ENCODE measurements at places on chromosomes 4 and X.

- DNase-seq: no peak
Observed at GRCh38 chrX:142001934-142002333, 98.2 kb downstream of the MAGEC1 start.

- no peak for DNase-seq
Observed at GRCh38 chr4:75584067-75584466, 28.2 kb downstream of the ODAPH start.

DNA sequence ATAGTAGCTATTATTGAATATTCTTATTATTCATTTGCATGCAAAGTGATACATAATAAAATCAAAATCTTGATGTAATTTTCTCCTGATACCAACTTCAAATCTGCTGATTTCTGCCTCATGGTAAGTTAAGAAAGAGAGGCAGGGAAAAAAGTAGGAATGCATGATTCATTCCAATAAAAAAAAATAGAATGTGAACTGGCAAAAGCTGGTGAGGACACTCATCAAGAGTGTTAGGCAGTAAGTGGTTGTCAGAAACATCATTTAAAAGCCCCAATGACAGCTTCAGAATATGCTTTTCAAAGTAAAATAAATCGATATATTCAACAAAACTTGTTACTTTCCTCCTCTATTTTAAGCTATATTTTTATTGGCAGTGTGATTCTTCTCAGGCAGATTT, 979.1 kb downstream of the TECRL start:
- no peak for DNase-seq

- no peak for DNase-seq
Observed at GRCh38 chrX:39769748-39770147, 328.0 kb downstream of the BCOR start.

DNA sequence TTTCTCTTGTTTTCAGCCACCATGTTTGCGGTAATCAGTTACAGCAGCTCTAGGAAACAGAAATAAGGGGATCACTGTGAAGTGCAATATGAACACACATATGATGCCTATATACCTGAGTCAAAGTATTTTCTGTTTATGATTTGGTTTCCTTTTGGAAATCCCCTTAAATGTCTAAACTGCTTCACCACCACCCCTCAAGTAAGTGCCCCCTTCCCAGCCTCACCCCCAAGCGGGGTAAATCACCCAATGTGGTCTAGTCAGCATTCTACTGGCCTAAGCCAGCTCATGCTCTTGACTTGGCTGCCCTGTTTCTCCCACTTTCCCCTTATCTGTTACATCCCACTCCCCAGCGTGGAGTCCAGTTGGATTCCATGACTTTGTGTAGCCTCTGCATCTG, 176.5 kb downstream of the QDPR start:
- no peak for DNase-seq

- DNase-seq: no peak
Observed at GRCh38 chr4:97132435-97132834, 1010.8 kb downstream of the STPG2 start.

DNA sequence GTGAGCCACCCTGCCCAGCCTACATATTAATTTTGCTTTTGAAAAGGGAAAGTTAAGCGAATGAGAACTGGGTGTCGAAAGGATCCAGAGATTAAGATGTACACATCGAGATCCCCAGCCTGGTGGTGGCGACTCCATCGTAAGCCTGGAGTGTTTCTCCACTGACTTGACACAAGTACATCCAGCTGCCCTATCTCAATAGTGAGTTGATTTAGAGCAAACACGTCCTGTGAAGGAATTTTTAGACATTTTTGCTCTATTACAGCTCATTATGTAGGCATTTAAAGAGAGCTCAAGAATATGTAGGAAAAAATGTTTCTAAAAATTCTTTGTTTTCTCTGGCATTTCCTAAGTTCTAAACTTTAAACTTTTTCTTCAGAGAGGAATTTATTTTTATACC, 11.7 kb upstream of the CLDN34 start:
- no peak for DNase-seq

DNA sequence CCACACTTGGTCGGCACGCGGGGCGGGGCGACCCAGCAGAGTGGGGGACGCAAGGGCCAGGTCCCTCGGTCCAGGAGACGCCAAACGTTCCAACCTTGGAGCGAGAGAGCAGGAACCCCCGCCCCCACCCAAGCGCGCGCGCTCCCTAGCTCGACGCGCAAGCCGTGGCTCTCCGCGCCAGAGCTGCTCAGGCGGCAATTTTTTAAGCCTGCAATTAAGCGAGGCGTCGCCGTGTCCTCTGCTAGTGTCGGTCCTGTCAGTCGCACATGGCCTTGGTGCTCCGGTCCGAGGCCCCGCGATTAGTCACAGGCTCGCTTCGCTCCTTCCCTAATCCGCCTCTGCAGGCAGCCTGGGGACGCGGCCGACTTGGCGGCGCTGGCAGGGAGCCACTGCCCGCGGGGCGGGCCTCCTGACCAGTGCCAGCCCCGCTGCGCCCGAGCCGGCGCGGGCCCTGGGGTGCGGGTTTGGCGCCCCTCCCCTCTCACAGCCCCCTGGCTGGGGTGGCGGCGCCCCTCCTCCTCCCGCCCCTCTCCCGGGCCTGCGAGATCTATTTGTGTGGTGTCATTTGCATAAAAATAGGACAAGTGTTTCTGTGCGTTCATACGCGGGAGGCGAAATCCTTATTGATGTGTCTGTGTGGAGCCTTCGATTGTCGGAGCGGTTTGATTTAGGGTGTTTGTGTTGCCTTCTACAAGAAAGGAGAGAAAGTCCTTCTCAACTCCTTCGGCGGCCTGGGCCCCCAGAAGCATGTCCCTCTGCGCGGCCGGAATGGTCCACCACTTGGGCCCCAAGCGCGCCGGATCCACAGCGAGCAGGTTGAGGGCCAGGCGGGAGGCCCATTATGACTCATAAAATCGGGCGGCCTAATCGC, 9.8 kb upstream of the BCOR start:
- DNase-seq: peak; percentile 73

- DNase-seq: no peak
Observed at GRCh38 chr4:106670976-106671375, 302.4 kb upstream of the GIMD1 start.

DNA sequence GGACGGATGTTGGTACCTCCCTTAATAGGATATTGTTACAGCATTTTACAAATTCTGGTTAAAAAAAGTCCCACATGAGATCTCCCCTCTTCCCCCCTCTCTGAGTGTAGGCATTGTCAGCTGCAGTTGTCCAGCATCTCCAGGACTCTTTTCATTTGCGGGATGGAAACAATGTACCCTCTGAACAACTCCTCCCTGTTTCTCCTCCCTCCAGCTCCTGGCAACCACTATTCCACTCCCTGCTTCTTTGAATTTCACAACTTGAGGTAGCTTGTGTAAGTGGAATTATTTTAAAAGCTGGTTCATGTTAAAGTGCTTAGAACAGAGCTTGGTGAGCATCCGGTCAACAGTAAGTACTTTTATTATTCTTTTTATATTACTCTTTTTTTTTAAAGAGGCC, 69.8 kb downstream of the TBL1X start:
- DNase-seq: no peak

- peak; percentile 90 for DNase-seq
Observed at GRCh38 chrX:115560978-115561604, at the start of gene PLS3. Gene PLS3, plus strand, starts transcription at chrX:115561174. Its CDS starts 49,077 bp downstream, at chrX:115610251.

- DNase-seq: no peak
Observed at GRCh38 chrX:25029288-25029825, 13.6 kb upstream of the ARX start.

- DNase-seq: no peak
Observed at GRCh38 chr4:38728631-38729141, 54.1 kb downstream of the TLR10 start.

DNA sequence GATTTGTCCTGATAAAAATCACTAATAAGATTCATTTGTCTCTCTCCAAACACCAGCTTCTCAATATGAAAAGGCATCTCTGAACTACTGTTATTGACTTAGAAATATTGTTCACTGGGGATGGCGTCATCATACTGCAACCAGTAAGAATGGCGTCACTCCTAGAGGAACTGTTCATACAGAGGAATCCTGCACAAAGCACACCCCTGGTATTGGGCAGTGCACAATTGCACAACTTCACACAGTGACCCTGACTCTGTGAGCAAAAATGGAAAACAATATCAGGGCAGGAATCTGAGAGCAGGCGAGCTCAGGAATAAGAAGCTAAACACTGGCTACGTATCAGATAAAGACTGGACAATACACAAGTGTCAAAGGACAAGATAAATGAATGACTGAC, 66.7 kb upstream of the PNPLA4 start:
- DNase-seq: no peak

GRCh38 chrX:25181775-25182174, 166.0 kb upstream of the ARX start:
- DNase-seq: no peak

GRCh38 chr4:158599150-158599549, 72.5 kb downstream of the C4orf46 start:
- DNase-seq: no peak

DNA sequence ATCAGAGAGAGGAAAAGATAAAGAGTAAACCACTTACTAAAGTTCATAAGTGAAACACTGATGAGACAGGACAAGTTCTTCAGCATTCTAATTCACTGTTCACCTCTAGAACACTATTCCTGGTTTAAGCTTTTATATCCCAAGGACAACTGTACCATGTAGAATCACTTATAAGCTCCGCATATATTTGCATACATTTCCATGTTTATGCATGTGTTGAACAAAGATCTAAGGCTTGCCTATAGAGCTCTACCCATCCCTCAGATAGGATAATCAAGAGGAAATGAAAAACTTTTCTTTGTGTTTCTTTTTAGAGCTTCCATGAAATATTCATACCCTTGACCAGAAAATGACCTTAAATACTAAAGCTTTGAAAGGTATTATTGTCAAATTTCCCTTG, 156.9 kb upstream of the BMP3 start:
- DNase-seq: no peak

- DNase-seq: no peak
Observed at GRCh38 chrX:144006811-144007210, 122.9 kb downstream of the UBE2NL start.
